Hippocampal formation (tissue), 2 donors: ENCODE measurements at places on chromosomes 4 and X.

GRCh38 chr4:173243321-173243720 is 74.7 kb downstream of the GALNT7 start:
- no peak for DNase-seq

GRCh38 chr4:144868309-144868708 is 222.4 kb downstream of the HHIP start:
- DNase-seq: no peak

DNA sequence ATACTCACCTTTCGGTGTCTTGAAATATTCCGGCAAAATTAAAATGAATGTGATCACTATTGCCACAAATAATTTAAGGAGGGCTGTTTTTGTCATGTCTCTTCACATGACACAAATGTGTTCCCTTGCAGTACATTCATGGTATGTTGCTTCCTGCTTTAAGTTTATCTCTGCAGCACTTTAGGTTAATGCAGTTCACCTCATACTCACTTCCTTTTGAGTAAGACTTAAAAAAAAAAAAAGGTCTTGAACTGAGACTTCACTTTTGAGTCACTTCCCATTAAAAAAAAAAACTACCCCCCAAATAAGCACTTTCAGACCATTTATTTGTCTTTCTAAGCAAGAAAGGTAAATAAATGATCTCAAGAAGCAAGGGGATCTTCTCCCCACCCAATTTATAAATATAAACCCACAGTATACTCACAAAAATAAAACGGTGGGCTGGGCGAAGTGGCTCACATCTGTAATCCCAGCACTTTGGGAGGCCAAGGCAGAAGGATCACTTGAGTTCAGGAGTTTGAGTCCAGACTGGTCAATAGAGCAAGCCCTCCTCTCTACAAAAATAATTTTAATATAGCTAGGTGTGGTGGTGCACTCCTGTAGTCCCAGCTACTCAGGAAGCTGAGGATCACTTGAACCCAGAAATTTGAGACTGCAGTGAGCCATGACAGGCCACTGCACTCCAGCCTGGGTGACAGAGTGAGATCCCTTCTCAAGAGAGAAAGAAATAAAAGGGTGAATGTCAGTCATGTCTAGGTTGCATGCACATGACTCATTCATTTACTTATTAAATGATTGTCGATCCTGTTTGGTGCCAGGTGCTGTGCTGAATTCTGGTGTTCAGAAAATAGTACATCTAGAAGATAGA is at the start of gene TMEM156:
TSS of gene TMEM156 (minus strand) at position 192 of the 868 bp plus-strand sequence. CDS start at position 96, 96 bp downstream.
- DNase-seq: no peak

- DNase-seq: no peak
Observed at GRCh38 chr4:35802644-35803043, 441.7 kb downstream of the ARAP2 start.

DNA sequence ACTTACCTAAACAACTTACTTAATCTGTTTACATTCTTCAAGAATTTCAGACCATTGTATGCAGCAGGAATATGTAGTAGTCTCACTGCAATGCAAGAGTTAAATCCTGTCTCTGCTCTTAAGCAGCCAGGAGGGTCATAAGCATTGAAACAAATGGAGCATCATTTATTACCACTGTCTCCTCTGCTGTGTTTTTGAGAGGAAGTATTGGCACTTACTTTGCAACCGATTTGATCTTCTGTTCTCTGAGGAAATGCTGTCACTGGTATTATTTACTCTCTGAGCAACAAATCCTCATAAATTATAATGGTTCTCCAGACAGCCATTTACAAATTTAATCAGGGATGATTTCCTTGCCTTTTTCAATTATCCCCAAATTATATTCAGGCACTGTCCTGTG is 1367.1 kb downstream of the STIM2 start:
- no peak for DNase-seq

DNA sequence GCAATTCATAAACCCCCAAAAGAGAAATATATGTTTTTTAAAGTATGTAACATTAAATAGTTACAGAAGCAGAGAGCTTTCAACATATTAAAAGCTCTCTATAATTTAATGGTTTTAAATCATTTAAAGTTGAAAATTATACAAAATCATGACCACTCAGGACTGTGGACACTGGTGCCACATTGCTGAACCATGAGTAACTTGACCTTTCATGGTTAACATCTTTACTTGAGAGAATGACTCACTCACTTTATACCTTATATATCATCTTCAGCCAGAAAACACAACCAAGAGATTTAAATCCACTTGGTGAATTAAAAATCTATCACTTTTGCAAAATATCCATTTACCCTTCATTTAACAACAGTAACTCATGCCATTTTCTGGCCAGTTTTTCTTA is 584.3 kb upstream of the SMIM31 start:
- DNase-seq: no peak

GRCh38 chr4:16337936-16338335 is 111.7 kb upstream of the TAPT1 start:
- no peak for DNase-seq

DNA sequence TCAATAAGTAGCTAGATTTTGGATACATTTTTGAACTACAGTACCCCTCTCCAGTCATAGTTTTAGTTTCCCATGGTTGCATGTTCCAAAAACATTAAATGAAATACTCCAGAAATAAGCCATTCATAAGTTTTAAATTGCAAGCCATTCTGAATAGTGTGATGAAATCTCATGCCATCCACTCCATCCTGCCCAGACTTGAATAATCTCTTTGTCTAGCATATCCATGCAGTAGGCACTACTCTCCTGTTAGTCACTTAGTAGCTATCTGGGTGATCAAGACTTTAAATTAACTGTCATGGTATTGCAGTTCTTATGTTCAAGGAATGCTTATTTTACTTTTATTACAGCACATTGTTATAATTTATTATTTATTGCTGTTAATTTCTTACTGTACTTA is 237.4 kb downstream of the SPANXN1 start:
- no peak for DNase-seq

- no peak for DNase-seq
Observed at GRCh38 chrX:37746951-37747350, 32.9 kb upstream of the CYBB start.

DNA sequence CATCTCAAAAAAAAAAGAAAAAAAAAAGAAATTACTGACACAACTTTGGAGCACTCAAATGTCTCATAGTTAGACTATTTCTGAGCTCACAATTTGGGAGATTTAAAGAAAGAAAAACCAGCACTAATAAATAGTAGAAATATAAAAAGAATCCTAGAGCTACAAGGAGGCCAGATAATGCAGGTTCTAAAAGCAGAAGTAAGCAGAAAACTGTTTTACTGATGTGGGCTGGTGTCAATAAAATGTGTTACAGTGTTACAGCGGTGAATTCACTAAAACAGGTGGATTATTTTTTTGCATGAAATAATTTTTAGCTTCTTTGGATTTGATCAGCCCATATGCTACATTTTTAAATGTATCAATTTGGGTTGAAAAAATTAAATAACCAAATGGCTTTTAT is 375.9 kb downstream of the GPM6A start:
- no peak for DNase-seq

DNA sequence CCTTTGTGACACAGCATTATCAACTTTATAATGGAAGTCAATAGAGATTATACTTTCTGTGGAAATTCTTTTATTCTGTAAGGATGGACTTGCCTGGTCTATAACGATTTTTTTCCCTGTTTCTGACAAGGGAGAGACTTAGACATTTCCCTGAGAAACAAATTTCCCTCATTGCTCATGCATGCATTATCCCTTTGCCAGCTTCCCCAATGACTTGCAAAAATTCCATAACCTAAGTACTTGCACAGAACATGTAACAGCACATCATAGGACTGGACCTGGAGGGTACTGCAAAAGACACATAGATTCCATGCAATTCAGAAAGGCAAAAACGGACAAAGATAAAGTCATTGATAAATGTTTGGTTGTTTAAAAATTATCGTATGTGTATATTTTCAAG is 166.7 kb downstream of the FHIP1A start:
- DNase-seq: no peak

GRCh38 chr4:16717266-16717970 is 181.0 kb downstream of the LDB2 start:
- DNase-seq: no peak

GRCh38 chr4:181168011-181168805 is 1075.0 kb upstream of the TENM3 start:
- no peak for DNase-seq

- DNase-seq: no peak
Observed at GRCh38 chr4:6855692-6856297, 53.8 kb upstream of the TBC1D14 start.

DNA sequence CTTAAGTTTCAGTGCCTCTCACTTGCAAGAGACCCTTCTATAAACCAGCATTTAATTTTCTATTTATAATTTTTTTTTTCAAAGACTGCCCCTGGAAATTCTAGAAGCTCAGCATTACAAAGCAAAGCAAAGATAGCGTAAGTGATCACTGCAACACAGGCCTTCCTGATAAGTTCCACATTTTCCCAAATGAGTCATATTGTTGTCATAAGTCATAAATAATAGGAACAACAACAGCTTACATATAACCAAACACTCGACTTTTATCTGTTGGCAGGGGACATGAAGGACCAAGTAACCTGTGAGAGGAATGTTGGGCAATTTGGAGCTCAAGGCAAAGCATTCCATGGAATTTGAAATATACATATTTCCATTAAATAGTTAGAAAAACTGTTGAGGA is 815.5 kb downstream of the DMD start:
- no peak for DNase-seq

- no peak for DNase-seq
Observed at GRCh38 chr4:77564231-77564630, 41.4 kb upstream of the CXCL13 start.

DNA sequence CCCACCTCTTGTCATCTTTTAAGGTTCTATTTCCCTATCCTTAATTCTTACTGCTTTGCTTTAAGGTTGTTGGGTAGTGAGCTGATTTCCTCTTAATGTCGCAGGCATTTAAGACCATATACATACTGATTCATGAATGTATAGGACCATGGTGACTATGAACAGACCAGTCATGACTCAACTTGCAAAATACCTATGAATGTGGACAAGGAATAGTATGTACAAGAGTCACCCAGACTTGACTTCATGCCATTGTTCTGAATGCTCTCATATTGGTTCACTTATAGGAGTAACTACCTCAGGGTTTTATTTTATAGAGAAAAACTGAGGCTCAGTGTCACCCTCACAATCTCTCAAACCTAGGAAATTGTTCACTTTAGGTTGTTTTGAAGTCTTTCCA is 44.3 kb downstream of the CCNG2 start:
- DNase-seq: no peak

- DNase-seq: no peak
Observed at GRCh38 chrX:110399497-110399896, 40.8 kb downstream of the RTL9 start.

GRCh38 chr4:174061026-174061425 is 222.4 kb downstream of the FBXO8 start:
- no peak for DNase-seq

DNA sequence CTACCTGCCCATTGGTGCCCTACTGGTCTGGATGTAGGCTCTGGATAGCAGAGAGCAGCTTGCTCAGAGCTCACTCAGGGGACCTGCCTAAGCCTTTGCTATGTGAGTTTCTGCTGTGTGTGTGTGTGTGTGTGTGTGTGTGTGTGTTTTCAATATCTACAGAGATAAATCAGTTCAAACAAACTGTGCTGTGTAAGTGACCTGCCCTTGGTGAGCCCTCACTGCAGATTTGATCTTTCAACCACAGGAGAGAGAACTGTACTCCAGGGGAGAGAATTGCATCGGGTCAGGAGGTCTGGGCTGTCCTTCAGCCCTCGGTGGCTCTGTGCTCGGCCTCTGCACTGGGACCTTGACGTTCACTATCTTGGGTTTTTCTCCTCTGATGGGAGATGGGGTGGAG is 35.0 kb upstream of the CDKN2AIP start:
- DNase-seq: no peak

DNA sequence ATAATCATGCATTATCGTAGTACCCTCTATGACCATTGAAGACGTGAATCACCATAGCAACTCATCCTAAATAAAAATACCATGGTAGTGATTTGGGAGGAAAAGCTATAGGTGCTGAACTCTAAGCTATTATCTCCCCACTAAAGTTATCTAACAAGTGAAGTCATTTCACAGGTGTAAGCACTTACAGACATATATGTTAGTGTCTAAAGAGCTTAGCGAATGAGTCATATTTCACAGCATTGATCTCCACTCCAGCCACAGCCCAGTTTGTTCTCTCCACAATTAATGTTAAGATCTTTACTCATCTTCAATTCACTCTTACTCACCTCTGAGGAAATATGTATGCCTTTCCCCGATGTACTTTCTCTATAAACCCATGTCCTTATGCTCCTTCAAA is 57.0 kb downstream of the DCAF8L1 start:
- DNase-seq: no peak

DNA sequence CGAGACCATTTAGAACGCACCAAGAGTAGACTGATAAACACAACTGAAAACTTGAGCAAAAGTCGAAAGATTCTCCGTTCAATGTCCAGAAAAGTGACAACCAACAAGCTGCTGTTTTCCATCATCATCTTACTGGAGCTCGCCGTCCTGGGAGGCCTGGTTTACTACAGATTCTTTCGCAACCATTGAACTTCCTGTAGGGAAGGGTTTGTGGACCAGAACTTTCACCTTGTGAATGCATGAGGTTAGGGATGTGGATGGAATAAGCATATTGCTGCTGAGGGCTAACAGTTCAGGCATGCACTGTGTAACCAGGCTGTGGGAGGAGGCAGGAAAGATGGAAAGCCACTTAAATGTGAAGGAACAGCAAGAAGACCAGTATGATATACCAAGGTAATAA is 20.9 kb upstream of the ING2 start:
- DNase-seq: no peak

- peak; percentile 60 for DNase-seq
Observed at GRCh38 chr4:10746371-10747171, 62.0 kb upstream of the CLNK start.

GRCh38 chr4:100359441-100359840 is 158.4 kb downstream of the EMCN start:
- DNase-seq: no peak

- DNase-seq: no peak
Observed at GRCh38 chrX:12447448-12448064, 309.3 kb downstream of the FRMPD4 start.
